ENCODE measurements at places on chromosomes 4 and X. TPM values are rescaled to one million over a fixed set of nuclear protein-coding genes. Genes with fewer than 3 reads are reported as not detected.
A peak's percentile ranks its signal among the peaks of the same experiment; 100 is the strongest.

DNA sequence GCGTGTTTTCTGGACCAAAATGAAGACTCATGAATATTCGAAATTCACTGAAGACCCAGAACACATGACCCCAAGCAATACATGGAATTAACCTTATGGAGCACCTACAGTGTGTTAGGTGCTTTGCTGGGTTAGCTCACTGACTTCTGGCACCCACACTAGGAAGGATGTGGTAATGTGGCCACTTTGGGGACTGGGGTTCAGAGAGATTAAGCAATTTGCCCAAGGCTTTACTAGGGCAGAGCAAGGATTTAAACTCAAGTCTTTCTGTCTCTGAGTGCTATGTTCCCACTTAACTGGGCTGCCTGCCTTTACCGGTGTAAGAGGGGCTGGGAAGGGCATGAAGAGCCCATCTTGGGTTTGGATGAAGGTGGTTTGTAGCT, 162.0 kb upstream of the ATP6AP2 start:
- no peak for DNase-seq
- no peak overlapping the region for H3K27ac ChIP-seq
- H3K4me1 ChIP-seq = peaks cover 11% of the 10 kb centered on the region
- H3K27me3 ChIP-seq = no peaks in the 10 kb centered on the region

The DCHS2 gene
- total RNA-seq = 1.4 TPM

GRCh38 chr4:15488136-15488535, 18.5 kb downstream of the CC2D2A start:
- H3K27me3 ChIP-seq = no peaks in the 10 kb centered on the region
- DNase-seq = no peak
- peaks cover 45% of the 10 kb centered on the region for H3K36me3 ChIP-seq
- no peak overlapping the region for H3K4me3 ChIP-seq

The EPHA5 gene
- total RNA-seq = 0.09 TPM

DNA sequence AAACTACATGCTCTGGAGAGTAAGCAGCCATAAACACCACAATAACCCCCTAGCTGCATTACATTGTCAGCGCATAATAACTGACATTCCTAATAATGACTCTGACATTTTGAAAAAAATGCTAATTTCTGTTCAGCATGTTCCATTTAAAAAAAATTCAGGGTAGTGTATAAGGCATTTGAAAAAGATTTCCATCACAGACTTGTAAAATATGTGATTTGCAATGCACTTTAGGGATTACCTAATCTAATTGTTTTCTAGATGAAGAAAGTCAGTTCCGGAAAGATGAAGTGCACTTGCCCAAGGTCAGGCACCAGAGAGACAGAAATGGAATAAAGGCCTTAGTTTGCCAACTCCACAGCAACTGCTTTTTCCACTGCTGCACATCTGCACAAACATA, 55.3 kb downstream of the FANCB start:
- H3K4me1 ChIP-seq = peaks cover 8% of the 10 kb centered on the region
- no peaks in the 10 kb centered on the region for H3K27me3 ChIP-seq
- peaks cover 4% of the 10 kb centered on the region for H3K36me3 ChIP-seq
- H3K4me3 ChIP-seq = no peak overlapping the region

GRCh38 chrX:11100281-11101035, 10.7 kb upstream of the HCCS start:
- DNase-seq = peak; percentile 11
- no peak overlapping the region for H3K27ac ChIP-seq
- H3K4me1 ChIP-seq = peaks cover 7% of the 10 kb centered on the region
- no peaks in the 10 kb centered on the region for H3K27me3 ChIP-seq
- no peaks in the 10 kb centered on the region for H3K36me3 ChIP-seq

- H3K4me1 ChIP-seq = peaks cover 19% of the 10 kb centered on the region
- H3K36me3 ChIP-seq = peaks cover 18% of the 10 kb centered on the region
- no peak for DNase-seq
- H3K4me3 ChIP-seq = no peak overlapping the region
Measured at GRCh38 chr4:137471895-137472294, 60.4 kb downstream of the PCDH18 start.

DNA sequence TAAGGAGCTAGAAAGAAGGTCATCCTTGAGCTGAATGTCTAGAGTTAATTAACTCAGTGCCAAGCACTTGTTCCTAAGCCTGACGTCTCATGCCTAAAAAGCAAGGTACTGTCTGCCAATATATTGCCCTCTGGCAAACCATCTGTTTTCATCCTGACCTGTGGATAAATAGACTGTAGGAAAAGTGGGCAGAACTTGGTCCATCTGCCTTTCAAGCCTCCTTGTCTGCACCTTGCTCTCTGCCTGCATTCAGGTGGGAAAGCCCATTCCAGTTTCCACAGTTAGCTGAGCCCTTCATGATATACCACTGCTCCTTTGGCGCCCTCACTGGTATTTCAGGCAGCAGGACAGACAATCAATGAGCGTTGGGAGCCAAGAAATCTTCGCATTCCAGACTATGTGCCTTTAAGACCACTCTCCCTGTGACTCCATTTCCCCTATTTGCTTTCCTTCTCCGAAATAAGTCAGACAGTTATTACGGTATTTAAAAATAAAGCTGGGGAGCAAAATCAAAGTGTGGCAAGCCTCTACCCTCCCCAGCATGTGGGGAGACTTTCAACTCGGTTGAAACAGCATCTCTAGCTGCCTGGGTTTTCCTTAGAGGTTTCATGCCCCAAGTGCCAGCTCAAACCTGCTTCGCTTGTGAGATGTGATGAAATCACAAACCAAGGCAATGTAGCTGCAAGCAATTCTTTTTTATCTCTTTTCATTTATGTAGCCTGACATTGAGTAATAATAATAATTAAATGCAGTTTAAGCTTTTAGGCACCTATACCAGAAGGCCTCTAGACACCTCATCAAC, 2.5 kb upstream of the CCDC149 start:
- H3K27ac ChIP-seq = no peak overlapping the region
- DNase-seq = peak; percentile 18
- H3K27me3 ChIP-seq = peaks cover 40% of the 10 kb centered on the region
- peaks cover 24% of the 10 kb centered on the region for H3K36me3 ChIP-seq

DNA sequence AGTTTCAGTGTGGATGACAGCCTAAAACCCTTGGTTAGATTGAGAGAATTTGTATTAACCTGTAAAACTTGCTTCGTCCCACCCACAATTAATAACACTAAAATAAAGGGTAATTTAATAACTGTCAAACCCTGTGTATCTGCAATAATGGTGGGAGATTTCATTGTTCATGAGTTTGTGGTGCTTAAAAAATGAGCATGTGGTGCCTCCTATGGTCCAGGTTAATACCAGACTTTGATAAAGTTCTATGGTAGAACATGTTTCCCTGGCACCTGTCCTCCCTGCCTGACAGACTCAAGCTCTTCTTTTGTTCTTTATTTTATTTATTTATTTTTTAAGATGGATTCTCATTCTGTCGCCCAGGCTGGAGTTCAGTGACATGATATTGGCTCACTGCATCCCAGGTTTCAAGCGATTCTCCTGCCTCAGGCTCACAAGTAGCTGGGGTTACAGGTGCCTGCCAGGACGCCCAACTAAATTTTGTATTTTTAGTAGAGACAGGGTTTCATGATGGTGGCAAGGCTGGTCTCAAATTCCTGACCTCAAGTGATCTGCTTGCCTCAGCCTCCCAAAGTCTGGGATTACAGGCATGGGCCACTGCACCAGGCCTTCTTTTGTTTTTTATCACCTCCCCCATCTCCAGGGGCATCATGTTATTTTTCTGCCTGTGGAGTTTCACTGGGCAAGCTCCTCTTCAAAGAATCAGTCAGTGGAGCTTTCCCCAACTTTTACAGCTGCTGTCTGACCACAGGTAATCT, 289.2 kb downstream of the NR3C2 start:
- no peak for DNase-seq
- no peaks in the 10 kb centered on the region for H3K36me3 ChIP-seq
- H3K4me3 ChIP-seq = no peak overlapping the region
- H3K27ac ChIP-seq = no peak overlapping the region
- H3K27me3 ChIP-seq = no peaks in the 10 kb centered on the region

DNA sequence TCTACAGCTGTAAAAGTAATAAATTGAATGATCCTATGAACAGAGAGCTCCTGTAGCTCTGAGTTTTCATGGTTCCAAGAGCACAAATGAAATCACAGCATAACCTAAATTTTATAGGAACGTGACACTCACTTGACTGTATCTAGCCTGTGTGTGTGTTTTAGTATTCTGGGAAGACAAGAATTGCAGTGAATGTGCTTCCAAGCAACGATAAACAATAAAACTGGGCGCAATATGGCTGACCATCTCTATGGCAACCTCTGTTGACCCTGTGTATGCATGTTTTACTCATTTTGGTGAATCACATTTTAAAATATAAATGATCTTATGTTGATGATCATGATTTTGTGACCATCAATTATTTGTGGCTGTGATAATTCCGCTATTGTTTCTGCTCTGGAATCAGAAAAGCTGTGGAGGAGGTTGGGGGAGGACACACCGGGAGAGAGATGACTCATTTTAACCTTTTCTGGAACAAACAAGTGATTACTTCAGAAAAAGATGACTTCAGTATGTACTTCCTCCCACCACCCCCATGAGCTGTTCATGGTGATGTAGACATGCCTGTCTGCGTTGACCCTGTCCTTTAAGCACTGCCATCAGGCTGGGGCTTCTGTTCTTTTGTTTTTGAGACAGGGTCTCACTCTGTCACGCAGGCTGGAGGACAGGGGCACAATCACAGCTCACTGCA, 31.8 kb downstream of the USP11 start:
- no peak for DNase-seq
- no peaks in the 10 kb centered on the region for H3K4me1 ChIP-seq
- no peaks in the 10 kb centered on the region for H3K27me3 ChIP-seq

DNA sequence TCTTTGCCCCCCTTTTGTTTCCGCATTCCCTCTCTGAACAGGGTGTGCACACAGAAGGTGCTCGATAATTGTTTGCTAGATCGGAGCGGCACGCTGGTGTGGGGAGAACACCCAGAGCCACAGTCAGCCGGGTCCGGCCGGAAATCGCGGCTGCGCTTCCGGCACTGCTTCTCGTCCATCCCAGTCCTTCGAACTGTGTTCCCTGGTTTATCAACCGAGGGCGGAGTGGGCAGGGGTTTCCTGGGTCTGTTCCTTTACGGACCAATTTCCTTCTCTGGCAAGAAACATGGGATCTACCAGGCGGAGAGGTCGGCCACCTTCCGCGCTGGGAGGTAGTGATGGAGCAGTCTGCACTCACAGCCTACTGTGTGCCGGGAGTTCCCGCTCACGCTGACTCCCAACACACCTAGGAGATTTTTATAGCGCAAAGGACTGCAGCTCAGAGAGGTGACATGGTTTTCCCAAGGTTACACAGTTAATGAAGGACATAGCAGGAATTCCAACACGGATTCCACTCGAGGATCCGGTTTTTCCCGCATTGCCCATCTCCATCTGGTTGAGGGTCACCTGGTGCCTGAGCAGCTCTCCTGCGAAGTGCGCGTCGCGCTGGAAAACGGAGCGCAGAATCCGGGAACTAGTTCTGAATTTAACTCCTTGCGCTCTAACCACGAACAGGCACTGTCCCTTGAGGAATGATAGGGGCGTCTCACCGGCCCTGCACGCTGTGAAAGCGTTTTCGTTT, 6.8 kb downstream of the MSX1 start:
- peaks cover 58% of the 10 kb centered on the region for H3K4me1 ChIP-seq
- no peak for DNase-seq
- H3K27me3 ChIP-seq = no peaks in the 10 kb centered on the region
- peaks cover 7% of the 10 kb centered on the region for H3K36me3 ChIP-seq

The LDB2 gene
- 62.4 TPM for total RNA-seq

The CT45A5 gene
- total RNA-seq = not detected

The PAK3 gene
- 4.8 TPM for total RNA-seq

- H3K4me1 ChIP-seq = no peaks in the 10 kb centered on the region
- H3K27me3 ChIP-seq = no peaks in the 10 kb centered on the region
- DNase-seq = peak; percentile 38
- no peak overlapping the region for H3K4me3 ChIP-seq
Measured at GRCh38 chr4:121484633-121485032, 103.8 kb upstream of the QRFPR start.

The PPID gene
- 38.3 TPM for total RNA-seq

The SRPK3 gene
- total RNA-seq = not detected

- no peak for DNase-seq
- no peaks in the 10 kb centered on the region for H3K27me3 ChIP-seq
- no peaks in the 10 kb centered on the region for H3K36me3 ChIP-seq
- no peak overlapping the region for H3K4me3 ChIP-seq
Measured at GRCh38 chrX:31547416-31547815, 475.6 kb upstream of the FTHL17 start.

- peaks cover 16% of the 10 kb centered on the region for H3K4me1 ChIP-seq
- no peaks in the 10 kb centered on the region for H3K27me3 ChIP-seq
- H3K36me3 ChIP-seq = peaks cover 8% of the 10 kb centered on the region
- no peak overlapping the region for H3K27ac ChIP-seq
- DNase-seq = no peak
- no peak overlapping the region for H3K4me3 ChIP-seq
Measured at GRCh38 chr4:184940500-184940899, 77.8 kb upstream of the HELT start.

- H3K4me3 ChIP-seq = no peak overlapping the region
- H3K4me1 ChIP-seq = peaks cover 31% of the 10 kb centered on the region
- H3K36me3 ChIP-seq = peaks cover 20% of the 10 kb centered on the region
- peaks cover 37% of the 10 kb centered on the region for H3K27me3 ChIP-seq
- no peak for DNase-seq
Measured at GRCh38 chr4:175986-176385, 51.7 kb downstream of the ZNF718 start.

DNA sequence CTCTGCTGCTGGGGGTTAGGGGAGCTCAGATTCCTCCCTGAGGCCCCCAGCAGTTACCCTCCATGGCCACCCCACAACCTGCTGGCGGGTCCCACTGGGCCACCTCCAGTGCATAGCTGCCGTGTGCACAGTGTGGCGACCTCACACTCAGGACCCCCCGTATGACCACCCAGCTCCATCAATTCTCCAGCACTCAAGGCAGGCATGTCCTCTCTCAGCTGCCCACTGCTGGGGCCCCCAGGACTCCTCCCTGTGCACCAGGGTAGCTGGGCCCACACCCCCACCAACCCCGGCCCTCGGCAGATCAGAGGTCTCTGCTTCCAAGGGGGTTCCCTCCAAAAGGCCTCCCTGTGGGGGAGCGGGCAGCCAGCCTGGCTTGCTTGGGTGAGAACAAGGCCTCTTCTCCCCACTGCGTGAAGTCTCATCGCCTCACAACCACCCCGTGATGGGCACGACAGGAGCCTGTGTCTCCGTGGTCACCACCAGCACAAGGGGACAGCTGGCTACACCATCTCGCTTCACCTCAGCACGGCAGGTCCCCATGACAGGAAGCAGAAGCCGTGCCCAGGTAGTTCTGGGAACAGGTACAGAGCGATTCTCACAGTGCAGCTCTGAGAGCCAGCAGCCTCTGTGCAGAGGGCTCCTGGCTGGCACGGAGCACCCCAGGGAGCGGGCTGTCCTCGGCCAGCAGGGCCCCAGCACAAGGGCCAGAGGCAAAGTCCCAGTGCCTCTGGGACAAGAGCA, 4.6 kb upstream of the HAUS3 start:
- no peak for DNase-seq
- H3K4me3 ChIP-seq = no peak overlapping the region
- peaks cover 6% of the 10 kb centered on the region for H3K4me1 ChIP-seq

The SUPT20HL1 gene
- total RNA-seq = not detected

Data from WTC11 (cell line).